Inflammatory macrophage treated with lipopolysaccharide for 1 hour (primary cell): ENCODE measurements at places on chromosomes 4 and X.

- no peak for DNase-seq
Observed at GRCh38 chr4:142925161-142925560, 79.1 kb upstream of the INPP4B start.

GRCh38 chrX:77899081-77899828 is at the start of gene COX7B:
TSS of gene COX7B (plus strand) at chrX:77899468. CDS start at chrX:77899554, 86 bp downstream.
- DNase-seq: peak; percentile 95

GRCh38 chr4:108411836-108412235 is 208.5 kb upstream of the RPL34 start:
- no peak for DNase-seq

GRCh38 chr4:77538574-77539157 is 67.0 kb upstream of the CXCL13 start:
- DNase-seq: no peak

- DNase-seq: peak; percentile 2
Observed at GRCh38 chrX:71910643-71910985, at the start of gene NHSL2. TSS of gene NHSL2 (plus strand) at chrX:71910845.

- DNase-seq: no peak
Observed at GRCh38 chr4:41104155-41104554, 110.2 kb downstream of the APBB2 start.

DNA sequence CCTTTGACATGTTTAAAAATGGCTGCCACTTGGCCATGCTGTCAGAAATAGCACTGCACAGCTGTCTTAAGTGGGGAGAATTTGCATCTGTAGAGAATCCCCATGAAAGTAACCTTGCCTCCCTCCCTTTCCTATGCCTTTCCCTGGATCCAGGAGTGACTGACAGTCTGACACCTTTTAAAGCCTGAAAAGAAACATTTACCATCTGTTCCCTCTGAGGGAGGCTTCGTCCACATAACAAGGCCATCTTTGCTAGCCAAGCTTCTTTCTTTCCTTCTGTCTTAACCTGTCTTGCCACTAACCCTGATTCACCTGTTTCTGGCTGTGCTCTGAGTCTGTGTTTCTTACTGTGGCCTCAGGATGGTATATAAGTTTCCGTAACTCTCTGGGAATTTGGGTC is 21.3 kb upstream of the AADAT start:
- DNase-seq: no peak

GRCh38 chrX:68659385-68659784 is 11.9 kb downstream of the STARD8 start:
- no peak for DNase-seq
